ENCODE measurements at places on chromosomes 7 and 10.

- no peak for DNase-seq
Measured at GRCh38 chr7:2520761-2521290, 1.3 kb downstream of the LFNG start.

DNA sequence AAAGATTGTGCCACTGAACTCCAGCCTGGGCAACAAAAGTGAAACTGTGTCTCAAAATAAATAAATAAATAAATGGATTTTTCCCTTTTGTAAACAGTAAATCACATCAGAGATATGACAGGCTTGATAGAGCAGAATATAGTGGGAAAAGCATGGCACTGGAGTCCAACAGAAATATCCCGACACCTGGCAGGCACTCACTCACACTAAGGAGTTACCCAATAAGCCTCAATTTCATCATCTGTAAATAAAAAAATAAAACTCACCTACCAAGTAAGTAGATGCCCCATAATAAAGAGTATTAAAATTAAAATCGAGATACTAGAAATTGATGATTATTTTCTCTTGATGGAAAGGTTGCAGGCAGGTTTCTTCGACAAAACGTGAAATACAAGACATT lies 1.7 kb downstream of the ATE1 start:
- no peak for DNase-seq

GRCh38 chr10:33298110-33298509 lies 36.4 kb downstream of the NRP1 start:
- DNase-seq = no peak

GRCh38 chr7:55423277-55423711 lies 58.2 kb downstream of the LANCL2 start:
- DNase-seq = no peak

- no peak for DNase-seq
Measured at GRCh38 chr10:101208543-101208942, 20.7 kb downstream of the LBX1 start.

- DNase-seq = no peak
Measured at GRCh38 chr7:35355911-35356310, 102.0 kb upstream of the TBX20 start.

DNA sequence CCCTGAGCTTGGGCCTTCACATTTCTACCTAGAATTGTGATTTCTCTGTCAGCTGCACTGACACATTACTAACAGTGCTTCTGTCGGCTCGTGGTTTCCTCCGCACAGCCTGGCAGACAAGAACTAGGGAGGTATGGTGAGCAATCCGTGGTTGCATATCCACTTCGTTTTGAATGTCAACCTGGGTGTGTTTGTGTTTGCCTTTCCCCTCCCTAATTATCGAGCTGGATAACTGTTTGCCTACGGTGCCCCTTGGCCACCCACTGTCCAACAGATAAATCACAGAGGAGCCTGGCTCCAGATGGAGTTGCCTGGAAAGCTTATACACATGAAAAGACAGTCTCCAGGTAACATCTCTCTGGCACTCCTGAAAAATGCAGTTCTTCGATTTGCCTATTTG lies 228.8 kb downstream of the TRIL start:
- DNase-seq = no peak

DNA sequence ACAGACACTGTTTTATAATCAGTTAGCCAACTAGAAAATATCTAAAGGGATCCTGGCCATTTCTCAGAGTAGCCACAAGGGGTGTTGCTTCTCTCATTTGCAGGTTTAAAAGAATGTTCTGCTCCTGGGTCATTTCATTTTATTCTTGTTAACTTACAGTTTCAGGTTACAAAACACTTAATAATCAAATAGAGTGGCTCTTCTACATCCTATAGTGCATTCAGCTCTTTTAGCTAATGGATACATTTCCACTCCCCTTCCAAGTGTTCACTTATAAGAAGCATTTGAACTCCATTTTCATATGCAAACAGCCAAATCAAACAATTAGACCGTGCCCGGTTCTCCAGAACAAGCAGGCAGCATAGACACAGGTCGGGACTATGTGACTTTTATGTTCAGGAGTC lies 117.5 kb downstream of the TRIL start:
- no peak for DNase-seq

- no peak for DNase-seq
Measured at GRCh38 chr10:113549856-113550255, 3.0 kb upstream of the HABP2 start.

DNA sequence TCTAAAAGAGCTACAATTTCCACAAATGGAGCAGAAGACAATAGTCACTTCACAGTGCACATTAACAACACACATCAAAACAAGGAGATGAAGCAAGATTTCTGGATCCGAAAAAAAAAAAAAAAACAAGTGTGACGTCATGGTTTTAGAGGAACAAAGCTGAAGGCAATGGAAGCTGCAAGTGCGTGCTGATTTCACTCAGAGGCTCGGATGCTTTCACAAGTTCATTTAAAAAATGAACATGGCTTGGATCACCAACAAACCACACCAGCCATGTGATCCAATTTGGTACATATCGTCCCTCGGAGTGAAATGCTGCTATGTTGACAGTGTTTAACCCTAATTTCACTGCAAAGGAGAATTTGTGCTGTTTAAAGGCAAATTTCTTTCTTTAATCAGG lies 337.0 kb upstream of the PRKCQ start:
- DNase-seq = no peak

Data from stimulated activated CD8-positive, alpha-beta memory T cell treated with anti-CD3 and anti-CD28 coated beads, Interleukin-2, amount 100 ng/mL, for 1 hour (primary cell).